NCI-H69 (cell line): ENCODE measurements at places on chromosomes 3 and 15.

DNA sequence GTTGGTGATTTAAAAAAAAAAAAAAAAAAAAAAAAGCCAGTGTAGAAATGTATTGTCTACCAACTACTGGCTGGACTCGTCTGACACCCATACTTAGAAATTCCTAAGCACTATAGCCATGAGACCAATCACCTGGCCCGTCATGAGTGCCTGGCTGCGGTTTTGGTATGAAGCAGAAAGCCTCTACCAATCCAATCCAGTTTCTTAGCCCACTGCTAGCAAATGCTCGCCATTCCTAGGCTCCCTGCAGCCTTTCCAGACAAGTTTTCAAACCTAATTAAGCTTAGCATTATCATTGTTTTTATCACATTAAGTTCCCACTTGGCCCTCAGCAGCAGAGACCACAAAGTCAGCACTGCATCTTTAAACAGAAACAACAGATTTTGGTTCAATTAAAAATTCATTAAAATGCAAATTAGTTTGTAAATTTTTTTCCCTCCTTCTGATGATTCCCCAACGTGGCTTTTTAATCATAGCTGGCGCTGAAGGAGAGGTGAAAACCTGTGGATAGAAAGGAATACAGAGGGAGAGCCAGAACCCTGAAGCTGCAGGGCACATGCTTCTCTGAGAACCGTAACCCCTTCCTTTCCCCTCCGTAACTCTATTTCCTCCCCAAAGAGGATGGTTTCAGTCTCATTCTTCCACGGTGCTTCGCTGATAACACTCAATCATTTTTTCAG, 32.2 kb upstream of the ST8SIA2 start:
- no peak for DNase-seq

- no peak for DNase-seq
Observed at GRCh38 chr3:138219255-138219654, 32.2 kb downstream of the ARMC8 start.

- no peak for DNase-seq
Observed at GRCh38 chr3:153399636-153400035, 237.6 kb downstream of the RAP2B start.

GRCh38 chr3:193773266-193774220, 180.5 kb downstream of the OPA1 start:
- no peak for DNase-seq

DNA sequence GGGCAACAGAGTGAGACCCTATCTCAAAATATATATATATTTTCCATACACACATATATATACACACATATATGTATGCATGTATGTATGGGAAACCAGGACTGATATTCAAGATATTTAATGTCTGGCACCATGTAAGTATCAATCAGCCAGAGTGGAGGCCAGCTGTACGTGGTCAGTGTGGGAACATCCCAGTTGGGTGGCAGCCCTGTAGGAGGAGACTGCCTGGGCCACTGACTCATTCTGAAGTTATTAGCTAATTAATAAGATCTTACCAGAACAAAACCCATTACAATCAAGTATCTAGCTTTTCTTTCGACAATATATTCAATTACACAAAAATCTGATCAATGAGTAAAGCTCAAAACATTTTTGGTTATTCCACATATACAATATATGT, 85.1 kb upstream of the OCA2 start:
- DNase-seq = no peak

GRCh38 chr15:28942571-28942970, 56.8 kb downstream of the APBA2 start:
- no peak for DNase-seq

- DNase-seq = no peak
Observed at GRCh38 chr15:101141926-101142527, 109.8 kb downstream of the CHSY1 start.

DNA sequence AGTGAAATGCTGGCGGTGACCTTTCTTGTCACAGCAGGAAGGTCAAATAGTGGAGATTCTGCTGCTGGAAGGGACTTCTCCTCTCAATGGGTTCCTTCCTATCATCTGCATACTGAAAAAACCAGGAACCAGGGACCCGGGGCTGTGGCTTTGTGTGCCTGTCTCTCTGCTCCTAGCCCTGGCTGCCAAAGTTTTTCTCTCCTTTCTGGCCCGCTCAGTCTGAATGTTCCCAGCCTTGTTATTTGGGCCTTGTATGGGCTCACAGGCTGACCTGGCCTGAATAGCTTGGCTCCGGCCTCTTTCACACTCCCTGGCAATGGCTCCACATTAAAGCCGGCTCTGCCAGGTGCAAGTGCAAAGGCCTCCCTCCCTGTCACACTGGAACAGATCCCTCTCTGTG, 94.7 kb downstream of the LRIG1 start:
- DNase-seq = no peak

DNA sequence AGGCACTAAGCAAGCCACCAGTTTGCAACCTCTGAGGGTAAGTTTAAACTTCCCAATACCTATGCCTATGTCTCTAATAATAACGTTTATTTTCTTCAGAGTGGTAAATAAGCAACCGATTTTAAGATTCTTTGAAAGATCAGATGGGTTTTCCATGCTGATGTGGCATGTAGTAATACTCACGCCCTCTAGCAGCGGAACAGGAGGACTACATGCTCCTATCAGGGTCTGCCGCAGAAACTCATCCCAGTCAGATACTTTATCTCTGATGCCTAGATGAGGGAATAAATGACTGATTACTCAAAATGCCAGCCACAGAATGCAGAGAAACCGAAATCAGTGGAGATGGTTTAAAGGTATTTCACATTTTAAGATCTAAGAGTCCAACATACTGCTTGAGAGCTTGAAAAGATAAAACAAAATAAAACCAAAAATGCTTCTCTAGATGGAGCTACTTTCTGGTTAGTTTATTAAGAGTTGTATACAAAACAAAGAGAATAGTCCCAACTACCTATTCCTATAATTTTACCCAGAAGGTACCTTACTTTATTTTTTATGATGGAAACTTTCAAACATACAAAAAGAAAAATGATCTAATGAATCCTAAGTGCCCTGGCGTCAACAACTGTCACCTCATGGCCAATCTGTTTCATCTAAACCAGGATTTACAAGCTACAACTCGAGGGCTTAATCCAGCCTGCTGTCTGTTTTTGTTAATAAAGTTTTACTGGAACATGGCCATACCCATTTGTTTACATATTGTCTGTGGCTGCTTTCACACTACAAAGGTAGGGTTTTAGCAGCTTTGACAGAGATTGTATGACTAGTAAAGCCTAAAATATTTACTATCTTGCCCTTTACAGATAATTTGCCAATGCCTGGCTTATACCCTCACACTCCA, 37.5 kb upstream of the STIMATE start:
- peak; percentile 50 for DNase-seq

DNA sequence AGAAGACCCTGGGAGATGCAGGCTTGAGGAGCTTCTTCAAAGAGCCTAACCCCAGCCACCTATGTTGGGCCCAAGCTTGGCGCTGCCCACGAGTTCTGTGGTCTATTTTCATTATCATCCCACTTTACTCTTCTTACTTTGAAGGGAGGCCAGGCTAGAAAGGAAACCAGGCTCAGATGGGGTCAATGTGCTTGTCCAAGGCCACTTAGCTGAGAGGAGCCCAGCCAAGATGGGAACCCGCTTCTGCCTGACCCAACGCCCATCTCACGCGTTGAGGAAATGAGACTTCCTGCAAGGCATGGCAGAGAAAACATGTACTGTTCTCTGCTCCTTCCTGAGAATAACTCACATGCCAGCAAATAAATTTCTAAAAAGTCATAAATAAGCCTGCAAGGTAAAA, 486.3 kb upstream of the PROK2 start:
- no peak for DNase-seq

DNA sequence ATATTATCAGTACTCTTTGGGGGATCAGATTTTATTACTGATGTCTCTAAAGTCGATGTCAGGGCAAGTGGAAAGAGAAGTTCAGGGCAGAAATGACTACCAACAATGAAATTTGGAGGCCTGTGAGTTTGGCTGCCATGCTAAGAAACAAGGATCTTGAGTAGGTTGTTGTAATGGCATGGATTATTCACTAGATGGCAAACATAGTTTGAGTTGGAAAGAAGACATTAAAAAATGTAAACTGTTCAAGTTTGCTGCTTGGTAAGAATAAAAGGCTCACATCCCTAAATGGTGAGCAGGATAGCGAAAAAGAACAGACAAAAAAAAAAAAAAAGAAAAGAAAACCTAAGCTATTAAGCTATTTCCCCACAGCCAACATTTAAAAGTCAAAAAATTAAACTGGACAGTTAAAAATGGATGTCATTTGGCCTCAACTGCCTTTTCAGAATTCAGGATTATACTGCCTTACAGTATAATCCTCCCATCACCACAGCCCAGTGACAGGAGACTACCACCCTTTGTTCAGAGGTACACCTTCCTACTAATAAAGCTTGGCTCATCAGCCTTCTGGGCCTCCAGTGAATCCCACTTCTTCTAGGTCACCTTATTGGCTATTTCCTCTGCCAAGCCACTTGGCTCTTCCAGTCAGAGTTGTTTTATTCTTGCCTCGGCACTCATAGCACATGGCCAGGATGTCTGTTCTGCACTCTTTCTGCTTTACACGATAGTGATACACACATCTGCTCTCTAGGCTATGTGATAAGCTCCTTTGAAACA, 163.7 kb downstream of the PLD1 start:
- DNase-seq = peak; percentile 66

- DNase-seq = no peak
Observed at GRCh38 chr3:47566667-47567066, 12.0 kb downstream of the CSPG5 start.

DNA sequence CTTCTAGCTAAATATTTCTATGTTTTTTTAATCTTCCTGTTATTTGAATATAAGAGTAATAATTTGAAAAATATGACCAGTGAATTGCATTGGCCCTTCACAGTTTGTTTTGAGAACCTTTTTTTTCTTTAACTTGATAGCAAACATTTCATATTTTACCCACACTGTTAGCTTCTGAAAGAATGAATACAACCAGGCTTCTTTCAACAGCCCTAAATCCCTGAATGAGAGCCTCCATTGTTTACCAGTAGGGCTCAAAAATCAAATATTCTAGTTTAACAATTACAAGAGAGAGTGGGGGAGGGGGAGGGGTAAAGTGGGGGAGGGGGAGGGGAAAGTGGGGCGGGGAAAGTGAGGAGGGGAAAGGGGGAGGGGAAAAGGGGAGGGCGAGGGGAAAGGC, 14.5 kb upstream of the TOP2B start:
- no peak for DNase-seq

DNA sequence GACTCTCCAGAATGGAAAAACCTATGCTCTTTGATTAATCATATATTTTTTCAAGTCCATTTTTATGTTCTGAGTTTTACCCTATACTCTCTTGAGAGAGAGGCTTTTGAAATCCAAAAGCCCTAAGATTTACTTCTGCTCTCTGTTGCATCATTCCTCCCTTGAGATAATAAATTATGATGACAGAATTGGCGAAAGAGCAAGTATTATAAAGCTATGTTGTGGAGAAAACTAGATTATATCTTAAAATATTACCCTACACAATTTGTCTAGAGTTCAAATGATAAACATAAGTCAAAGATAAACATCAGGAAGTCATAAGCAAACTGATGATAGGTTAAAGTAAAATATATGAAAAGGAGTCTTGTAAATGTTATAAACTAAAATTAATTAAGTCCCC, 293.4 kb upstream of the MME start:
- no peak for DNase-seq

DNA sequence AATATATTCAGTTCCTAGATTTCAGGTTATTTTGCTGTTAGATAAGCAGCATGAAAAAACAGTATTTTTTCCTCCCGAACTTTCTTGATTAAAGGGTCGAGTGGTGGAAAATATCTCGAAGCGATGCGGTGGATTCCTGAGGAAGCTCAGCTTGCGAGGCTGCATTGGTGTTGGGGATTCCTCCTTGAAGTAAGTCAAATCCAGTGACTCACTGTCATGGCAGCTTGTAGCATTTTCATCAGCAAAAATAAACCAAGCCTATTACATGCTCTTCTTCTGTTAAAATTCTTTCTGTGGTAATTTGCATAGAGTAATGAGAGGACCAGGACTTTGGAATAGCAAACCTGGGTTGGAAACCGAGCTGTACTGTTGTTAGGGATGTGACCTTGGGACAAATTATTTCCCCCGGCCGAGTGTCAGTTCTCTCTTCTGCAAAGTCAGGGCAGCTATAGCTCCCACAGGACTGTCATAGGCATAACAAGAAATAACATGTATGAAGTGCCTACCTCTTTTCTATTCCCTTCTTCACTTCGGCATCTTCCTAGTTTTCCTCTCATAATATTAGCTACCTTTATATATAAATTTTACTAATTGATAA, 75.6 kb downstream of the UBP1 start:
- no peak for DNase-seq

DNA sequence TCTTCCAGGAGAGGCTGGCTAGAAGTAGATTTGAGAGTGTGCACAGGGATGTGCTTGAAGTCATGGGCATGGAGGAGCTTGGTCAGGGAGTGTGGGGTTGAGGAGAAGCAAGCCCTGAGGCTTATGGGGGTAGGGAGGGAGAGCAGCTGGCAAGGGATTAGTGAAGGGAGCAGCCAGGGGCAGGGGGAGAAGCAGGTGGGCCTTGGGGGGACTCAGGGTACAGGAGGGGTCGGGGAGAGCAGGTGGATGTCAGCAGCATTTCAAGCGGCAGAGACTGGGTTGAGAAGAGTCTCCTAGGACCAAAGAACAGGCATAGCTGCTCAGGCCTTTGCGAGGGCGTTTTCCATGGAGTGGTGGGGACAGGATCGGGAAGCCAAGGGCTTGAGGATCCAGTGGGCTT, 3.4 kb upstream of the LMAN1L start:
- no peak for DNase-seq
